Vagina (tissue), 2 donors: ENCODE measurements at places on chromosomes 12 and 14.

- DNase-seq, result no peak
These were observed 150.1 kb downstream of the SLC38A4 start for GRCh38 chr12:46675736-46676135.

GRCh38 chr12:50032854-50033581 lies 7.7 kb upstream of the RACGAP1 start:
- DNase-seq, result no peak

DNA sequence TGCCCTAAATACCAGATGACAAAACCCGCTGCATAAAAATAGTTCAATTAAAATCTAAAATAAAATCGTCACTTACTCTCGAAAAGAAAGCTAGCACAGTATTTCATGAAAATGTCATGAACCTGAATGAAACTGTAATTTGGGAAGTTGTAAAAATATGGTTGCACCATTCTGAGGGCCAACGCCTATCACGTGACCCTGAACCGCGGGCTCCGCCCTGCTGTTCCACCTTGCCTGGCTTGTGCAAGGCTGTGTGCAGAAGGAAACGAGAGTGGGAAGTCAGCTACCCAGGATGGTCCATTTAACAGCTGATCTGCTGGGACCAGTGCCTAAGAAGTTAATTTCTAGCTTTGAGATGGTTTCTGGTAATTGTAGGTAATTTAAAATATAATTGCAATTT lies 91.7 kb upstream of the BMP4 start:
- no peak for DNase-seq

DNA sequence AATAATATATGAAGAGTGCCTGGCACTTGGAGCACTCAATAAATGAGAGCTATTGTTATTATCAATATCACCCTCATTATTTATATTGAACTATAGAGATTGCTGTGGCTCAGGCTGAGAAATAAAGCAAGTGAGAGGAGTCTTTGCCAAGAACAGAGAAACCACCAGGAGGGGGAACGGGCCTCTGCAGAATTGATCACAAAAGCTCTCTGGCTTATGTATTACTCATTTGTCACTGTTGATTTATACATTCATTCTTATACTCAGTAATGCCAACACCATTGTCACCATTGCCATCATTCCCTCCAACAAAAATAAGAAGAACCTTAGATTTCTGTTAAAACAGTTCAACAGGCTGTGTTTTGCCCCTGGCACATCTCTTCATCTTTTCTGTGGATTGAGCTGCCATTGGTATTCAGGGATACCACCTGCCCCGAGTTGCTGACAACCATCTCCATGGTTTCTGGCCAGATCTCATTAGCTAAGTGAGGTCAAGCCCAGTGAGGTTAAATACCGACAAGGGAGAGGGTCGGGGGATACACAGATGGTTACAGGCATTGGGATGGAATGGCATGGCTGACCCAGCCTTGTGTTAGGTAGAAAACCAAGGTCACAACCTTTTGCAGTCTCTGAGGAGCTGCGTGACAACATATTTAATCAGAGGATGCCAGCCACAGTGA lies 21.8 kb upstream of the PCNX1 start:
- no peak for DNase-seq

- DNase-seq, result no peak
These were observed 456.2 kb downstream of the FOXG1 start for GRCh38 chr14:29222671-29223268.

GRCh38 chr12:59040043-59040442 lies 119.7 kb upstream of the LRIG3 start:
- DNase-seq, result no peak

- no peak for DNase-seq
These were observed 2.0 kb downstream of the RAN start for GRCh38 chr12:130873825-130874224.

- no peak for DNase-seq
These were observed 428.2 kb downstream of the ATP23 start for GRCh38 chr12:58369576-58369975.

DNA sequence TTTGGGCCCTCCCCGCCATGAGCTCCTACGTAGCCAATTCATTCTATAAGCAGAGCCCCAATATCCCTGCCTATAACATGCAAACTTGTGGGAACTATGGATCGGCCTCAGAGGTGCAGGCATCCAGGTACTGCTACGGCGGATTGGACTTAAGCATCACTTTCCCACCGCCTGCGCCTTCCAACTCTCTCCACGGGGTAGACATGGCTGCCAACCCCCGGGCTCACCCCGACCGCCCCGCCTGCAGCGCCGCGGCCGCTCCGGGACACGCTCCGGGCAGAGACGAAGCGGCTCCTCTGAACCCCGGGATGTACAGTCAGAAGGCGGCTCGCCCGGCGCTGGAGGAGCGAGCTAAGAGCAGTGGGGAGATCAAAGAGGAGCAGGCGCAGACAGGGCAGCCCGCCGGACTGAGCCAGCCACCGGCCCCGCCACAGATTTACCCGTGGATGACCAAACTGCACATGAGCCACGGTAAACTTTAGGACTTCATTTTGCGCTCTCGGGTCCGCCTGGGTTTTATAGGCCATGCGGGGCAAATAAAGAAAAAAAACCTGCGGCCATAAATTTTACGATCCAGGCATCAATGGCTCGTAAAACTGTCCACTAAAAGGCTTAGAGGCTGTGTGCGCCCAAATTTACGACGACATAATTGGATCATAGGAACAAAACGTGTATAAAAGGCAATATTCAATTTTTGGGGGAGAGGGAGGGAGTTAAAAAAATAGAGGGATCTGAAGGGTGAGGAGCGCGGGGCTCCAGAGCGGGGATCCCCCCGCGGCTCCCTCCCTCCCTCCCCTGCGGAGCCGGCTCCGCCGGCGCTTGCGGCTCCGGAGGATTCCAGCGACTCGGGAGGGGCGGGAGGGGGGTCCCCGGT lies 493 bp downstream of the HOXC5 start:
- no peak for DNase-seq
